Activated T-cell treated with anti-CD3 and anti-CD28 coated beads, Interleukin-2, amount 50 U/mL, for 72 hours (primary cell): ENCODE measurements at places on chromosomes 1 and 21.
A peak's percentile ranks its signal among the peaks of the same experiment; 100 is the strongest.

GRCh38 chr1:69409731-69410456, 157.8 kb upstream of the LRRC7 start:
- no peak for DNase-seq

GRCh38 chr21:26366781-26367180, 196.2 kb upstream of the APP start:
- DNase-seq = no peak

DNA sequence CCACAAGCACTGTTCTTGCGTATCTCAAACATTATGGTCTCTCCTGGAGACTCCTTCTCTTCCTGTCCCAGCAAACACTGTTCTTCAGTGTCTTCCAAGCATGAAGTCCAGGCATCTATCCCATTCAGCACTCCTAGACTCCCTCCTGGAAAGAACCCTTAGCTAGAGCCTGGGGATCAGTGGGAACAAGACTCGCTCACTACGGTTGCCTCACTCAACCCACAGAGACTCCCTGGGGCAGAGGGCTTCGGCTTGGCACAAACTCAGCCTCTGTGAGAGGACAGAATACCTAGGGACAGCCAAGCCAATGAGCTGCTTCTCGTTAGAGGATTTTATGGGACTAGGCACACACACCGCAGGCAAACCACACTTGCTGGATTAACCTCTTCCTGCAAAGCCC, 86.5 kb upstream of the IPO9 start:
- no peak for DNase-seq

DNA sequence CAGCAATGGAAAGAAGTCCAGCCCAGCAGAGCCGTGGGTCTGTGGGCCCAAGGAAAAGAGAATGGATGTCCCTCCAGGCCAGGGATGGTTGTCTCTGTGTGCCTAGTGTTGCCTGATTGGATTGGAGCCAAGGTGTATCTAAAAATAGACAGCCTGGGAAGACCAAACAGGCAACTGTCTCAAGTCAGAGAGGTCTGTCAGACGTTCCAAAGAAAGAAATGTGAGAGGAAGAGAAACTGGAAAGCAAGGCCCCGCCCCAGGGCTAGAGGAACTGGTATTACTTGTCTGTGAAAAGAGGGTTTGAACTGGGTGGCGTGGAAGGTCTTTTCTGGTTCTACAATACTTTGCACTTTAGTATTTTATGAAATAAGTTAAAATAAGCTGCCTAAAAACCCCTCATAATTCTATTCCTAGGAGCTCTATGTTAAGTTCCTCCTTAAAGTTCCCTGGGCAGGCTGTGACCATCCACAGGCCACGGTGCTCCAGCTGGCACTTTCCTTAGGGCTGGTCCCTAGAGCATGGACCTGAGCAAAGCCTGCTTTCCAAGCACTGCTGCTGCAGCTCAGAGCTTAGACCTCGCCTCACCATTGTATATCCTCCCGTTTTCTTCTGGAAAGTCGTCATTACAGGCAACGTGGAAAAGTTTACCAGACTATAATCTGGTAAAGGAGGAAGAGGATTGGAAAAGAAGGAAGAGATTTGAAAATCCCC, 151.6 kb downstream of the DISC1 start:
- no peak for DNase-seq

DNA sequence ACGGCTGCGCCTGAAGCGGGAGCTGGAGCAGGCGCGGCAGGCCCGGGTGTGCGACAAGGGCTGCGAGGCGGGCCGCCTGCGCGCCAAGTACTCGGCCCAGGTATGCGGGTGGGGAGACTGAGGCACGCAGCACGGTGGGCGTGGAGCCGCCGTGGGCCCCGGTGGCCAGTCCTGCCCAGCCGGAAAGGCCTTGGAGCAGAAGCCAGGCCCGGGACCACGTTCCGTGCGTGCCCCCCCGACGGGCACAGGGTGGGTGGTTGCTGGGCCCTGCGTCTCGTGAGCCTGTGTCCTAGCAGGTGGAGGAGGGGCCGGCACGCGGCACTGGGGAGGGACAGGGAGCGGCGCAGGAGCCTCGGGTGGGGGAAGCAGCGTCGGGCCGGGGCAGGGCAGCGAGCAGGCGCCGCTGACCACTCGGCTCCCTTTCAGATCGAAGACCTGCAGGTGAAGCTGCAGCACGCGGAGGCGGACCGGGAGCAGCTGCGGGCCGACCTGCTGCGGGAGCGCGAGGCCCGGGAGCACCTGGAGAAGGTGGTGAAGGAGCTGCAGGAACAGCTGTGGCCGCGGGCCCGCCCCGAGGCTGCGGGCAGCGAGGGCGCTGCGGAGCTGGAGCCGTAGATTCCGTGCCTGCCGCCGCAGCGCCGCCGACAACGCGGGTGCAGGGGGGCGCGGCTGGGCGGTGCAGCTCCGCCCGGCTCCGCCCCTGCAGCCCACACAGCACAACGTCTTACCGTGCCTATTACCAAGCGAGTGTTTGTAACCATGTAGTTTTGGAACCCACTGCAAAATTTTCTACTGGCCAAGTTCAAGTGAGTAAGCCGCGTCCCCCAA, 78.2 kb downstream of the SKI start:
- no peak for DNase-seq

DNA sequence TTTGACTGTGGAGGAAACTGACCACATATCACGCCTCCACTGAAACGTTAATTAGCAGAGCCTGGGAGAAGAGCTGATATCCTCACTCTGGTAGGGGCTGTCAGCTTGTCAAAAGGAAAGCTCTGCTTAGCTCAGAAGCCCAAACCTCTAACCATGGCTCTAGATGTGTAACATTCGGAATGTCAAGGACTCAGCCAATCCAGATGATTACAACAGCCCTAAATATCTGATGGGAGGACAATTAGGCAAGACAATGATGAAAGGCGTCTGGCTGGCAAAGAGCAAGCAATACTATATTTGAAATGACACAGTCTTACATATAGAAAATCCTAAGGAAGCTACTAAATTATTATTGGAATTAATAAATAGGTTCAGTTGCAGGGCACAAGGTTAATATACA, 45.7 kb upstream of the COX20 start:
- no peak for DNase-seq

DNA sequence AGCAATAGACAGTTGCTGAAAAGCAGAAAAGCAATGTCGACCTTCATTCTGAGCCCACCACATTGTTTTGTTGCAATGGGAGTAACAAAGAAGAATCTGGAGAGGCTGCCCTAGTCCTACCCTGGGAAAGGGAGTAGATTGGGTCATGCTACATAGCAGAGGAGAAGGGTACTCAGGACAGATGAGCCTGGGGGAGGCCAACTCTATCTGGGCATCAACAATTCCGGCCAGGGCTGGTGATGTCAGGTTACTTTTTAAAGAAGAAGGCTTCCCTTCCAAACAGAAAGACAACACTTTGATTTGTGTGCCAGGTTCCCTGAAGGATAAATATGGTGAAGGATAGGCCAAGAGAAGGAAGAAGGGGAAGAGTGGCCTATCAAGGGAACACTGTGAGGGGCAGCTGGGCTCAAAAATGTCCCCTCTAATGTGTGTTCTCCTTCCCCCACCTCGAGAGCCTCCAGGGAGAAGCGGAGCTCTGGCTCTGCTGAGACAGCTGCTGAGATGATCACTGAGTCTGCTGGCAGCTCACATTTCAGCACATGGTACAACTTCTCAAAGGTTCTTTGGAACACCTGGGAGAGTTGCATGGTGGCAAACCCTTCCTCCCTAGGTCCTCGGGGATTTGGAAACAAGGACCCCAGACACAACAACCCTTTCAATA, 3.2 kb upstream of the ADIPOR1 start:
- no peak for DNase-seq

GRCh38 chr1:214264196-214264595, 16.8 kb upstream of the SMYD2 start:
- no peak for DNase-seq

- DNase-seq = no peak
Observed at GRCh38 chr1:197435224-197435623, 167.2 kb downstream of the CRB1 start.

GRCh38 chr1:192493584-192493983, 82.0 kb upstream of the RGS1 start:
- DNase-seq = no peak

DNA sequence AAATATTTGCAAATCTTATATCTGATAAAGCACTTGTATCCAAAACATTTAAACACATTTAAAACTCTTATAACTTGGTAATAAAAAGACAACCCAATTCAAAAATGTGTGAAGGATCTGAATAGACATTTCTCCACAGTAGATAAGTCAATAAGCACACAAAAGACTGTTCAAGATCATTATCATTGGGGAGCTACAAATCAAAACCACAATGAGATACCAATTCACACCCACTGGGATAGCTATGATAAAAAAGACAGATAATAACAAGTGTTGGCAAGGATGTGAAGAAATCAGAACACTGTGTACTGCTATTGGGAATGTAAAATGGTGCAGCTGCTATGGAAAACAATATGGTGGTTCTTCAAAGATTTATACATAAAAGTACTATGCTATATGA, 5.1 kb upstream of the LIN9 start:
- no peak for DNase-seq

DNA sequence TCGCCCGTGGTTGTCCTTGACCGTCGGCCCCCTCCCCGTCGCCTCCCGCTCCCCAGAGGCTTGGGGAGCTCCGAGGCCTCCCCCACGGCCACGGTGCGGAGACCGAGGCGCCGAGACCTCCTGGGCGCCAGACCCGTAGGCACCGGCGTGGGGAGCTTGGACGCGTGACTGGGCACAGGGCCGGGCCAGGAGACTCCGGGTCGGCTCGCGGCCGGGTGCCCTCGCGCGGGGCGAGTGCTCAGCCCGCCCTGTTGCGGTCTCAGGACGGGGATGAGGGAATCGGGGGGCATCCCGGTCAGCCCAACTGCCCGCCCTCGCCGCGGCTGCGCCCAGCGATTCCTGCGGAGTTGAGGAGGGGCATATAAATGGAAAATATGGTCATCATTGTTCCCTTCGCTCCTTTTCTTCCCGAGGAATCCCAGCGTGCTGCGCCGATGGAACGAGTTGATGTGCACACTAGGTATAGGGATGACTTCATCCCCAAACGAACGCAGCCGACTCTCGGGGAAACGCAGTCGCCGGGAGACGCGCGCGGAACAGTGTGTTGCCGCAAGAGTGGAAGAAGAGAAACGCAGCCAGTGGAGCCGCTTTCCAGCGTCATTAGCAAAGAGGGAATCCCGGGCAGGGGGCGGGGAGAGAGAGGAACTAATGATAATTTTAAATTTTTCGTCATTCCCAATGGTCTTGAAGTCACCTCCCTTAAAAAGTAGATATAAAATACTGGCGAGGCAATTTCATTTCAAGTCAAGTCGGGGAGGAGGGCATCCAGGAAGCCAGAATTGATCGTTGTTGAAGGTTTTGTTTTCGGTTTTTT, 747 bp upstream of the ENAH start:
- peak; percentile 19 for DNase-seq

DNA sequence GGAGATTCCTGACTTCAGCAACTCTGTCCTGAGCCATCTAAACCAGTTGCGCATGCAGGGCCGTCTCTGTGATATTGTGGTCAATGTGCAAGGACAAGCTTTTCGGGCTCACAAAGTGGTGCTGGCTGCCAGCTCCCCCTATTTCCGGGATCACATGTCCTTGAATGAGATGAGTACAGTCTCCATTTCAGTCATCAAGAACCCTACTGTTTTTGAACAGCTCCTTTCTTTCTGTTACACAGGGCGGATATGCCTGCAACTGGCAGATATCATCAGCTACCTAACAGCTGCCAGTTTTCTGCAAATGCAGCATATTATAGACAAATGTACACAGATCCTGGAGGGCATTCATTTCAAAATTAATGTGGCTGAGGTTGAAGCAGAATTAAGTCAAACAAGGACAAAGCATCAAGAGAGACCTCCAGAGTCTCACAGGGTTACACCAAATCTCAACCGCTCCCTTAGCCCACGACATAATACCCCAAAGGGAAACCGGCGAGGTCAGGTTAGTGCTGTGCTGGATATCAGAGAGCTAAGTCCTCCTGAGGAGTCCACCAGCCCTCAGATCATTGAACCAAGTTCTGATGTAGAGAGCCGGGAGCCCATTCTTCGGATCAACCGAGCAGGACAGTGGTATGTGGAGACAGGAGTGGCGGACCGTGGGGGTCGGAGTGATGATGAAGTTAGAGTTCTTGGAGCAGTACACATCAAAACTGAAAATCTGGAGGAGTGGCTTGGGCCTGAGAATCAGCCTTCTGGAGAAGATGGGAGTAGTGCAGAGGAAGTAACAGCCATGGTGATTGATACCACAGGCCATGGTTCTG, 2.3 kb downstream of the ZBTB37 start:
- DNase-seq = peak; percentile 56

DNA sequence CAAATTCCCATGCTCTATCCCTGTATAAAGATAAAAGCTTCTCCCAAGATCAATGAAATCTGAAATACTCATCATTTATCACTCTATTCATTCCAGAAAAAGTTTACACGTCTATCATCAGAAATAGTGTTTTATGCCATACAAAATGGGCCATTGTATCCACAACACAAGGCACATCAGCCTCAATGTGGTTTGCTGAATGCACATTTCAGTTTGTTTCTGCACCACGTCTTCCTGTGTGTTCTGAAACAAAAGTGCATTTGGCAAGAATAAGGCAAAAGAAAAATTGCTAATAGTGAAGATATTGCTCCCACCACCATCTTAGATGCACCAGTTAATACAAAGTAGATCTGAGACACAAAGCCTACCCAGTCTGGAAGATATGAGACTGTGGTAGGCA, 89.6 kb upstream of the ETS2 start:
- no peak for DNase-seq

GRCh38 chr1:226639631-226640061, 91.1 kb downstream of the STUM start:
- DNase-seq = no peak

DNA sequence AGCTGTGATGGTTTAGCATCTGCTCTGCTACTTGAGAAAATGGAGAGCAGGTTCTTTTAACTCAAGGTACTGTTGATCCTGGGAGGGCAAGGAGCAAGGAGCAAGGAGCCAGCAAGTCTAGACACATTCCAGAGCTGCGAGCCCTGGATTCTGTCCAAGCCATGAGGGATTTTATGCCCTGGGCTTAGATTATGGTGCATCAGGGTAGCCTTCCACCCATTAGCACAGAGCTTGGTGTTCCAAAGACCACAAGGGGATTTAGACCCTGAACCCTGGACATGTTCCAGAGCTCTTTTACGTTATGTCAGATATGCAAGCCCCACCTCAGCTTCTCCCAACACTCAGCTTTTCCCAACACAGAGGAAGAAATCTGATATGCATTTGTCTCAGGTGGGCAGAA, 2.0 kb upstream of the OR14I1 start:
- DNase-seq = no peak

GRCh38 chr1:211348547-211348946, 21.9 kb downstream of the TRAF5 start:
- no peak for DNase-seq

- DNase-seq = no peak
Observed at GRCh38 chr1:48006264-48006663, 9.1 kb upstream of the TRABD2B start.
